ENCODE measurements at places on chromosomes 2 and 18. TPM values are rescaled to one million over a fixed set of nuclear protein-coding genes. Genes with fewer than 3 reads are reported as not detected.

GRCh38 chr2:209638346-209638745 lies 133.3 kb upstream of the UNC80 start:
- no peak overlapping the region for H3K27ac ChIP-seq
- H3K4me3 ChIP-seq = no peak overlapping the region
- DNase-seq = no peak

GRCh38 chr2:25726522-25726921 lies 53.1 kb upstream of the DTNB start:
- no peaks in the 10 kb centered on the region for H3K27me3 ChIP-seq
- H3K27ac ChIP-seq = no peak overlapping the region
- H3K36me3 ChIP-seq = no peaks in the 10 kb centered on the region
- no peak for DNase-seq

DNA sequence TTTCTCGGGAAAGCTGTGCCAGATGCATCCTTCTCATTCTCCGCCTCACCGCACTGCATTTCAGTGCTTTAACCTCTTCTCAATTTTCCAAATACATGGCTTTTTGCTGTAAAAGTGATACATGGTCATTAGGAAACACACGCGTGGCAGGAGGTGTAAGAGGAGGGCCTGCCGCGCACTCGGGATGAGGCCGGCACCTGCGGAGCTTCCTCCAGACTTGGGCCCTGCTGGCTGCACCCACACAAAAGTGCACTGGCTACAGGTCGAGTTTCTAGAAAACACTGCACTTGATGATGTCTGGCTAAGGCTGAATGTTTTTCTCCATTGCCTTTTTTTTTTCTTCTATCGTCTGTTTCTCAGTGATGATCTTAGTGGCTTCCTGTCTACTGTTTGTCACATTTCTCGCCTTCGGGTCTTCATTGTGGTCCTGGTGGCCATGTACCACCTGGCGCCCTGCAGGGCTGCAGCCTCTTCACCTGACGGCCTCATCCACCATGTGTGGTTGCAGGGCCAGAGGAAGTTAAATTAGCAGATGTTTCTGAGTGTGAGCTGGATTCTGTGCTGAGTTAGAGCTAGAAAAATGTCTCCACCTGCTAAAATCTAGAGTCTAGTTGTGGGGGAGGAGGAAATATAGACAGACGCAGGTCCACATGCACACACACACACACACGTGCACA lies 7.6 kb downstream of the KCNG2 start:
- H3K4me1 ChIP-seq = no peaks in the 10 kb centered on the region
- no peak overlapping the region for H3K27ac ChIP-seq
- DNase-seq = no peak
- no peak overlapping the region for H3K4me3 ChIP-seq

DNA sequence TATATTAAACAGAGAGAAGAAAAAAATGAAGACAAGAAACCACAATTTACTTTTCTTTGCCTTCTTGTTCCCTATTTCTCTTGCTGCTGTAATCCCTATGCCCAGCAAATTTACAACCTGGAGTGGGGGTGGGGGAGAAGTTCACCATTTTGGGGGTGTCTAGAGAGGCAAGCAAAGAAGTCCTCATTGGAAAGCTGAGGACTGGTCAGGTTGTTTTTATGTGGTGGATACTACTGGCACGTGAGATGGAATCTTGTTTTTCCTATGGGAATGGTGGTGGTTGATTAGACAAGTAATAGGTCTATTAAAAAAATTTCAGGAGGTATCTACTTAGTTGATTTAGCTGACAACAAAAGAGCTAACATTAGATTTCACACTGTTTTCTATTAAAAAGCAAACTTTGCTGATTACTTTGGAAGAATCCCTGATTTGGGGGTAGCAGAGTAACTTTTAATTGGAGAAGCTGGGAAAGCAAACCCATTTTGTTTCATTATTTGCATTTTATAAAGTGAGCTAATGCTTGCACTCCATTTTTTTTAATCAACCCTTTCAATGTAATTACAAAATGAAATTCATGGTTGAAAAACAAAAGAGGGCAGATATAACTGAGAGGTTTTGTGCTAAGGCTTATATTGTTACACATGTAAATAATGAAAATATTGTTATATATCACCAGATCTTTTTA lies 6.0 kb downstream of the POU3F3 start:
- peaks cover 19% of the 10 kb centered on the region for H3K4me1 ChIP-seq
- no peak overlapping the region for H3K4me3 ChIP-seq

Gene SRD5A2
- total RNA-seq = not detected

DNA sequence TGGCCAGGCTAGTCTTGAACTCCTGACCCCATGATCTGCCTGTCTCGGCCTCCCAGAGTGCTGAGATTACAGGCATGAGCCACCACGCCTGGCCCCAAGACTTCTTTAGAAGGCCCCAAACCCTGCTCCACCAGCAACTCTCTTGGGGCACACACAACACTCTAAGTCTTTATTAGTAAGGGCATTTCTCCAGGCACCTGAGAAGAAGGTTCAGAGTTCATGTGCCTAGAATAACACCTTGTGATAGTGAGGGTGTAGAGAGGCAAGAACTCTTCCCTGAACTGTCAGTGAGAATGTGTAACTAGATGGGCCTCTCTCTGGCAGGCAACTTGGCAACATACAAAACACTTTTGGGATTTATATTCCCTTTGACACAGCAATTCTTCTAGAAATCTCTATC lies 43.8 kb downstream of the SH2D6 start:
- no peak overlapping the region for H3K27ac ChIP-seq
- DNase-seq = no peak
- H3K4me3 ChIP-seq = no peak overlapping the region
- no peaks in the 10 kb centered on the region for H3K36me3 ChIP-seq
- no peaks in the 10 kb centered on the region for H3K27me3 ChIP-seq

GRCh38 chr2:225920621-225921220 lies 521.2 kb downstream of the NYAP2 start:
- no peak for DNase-seq
- H3K27ac ChIP-seq = no peak overlapping the region
- no peaks in the 10 kb centered on the region for H3K4me1 ChIP-seq
- H3K27me3 ChIP-seq = no peaks in the 10 kb centered on the region

DNA sequence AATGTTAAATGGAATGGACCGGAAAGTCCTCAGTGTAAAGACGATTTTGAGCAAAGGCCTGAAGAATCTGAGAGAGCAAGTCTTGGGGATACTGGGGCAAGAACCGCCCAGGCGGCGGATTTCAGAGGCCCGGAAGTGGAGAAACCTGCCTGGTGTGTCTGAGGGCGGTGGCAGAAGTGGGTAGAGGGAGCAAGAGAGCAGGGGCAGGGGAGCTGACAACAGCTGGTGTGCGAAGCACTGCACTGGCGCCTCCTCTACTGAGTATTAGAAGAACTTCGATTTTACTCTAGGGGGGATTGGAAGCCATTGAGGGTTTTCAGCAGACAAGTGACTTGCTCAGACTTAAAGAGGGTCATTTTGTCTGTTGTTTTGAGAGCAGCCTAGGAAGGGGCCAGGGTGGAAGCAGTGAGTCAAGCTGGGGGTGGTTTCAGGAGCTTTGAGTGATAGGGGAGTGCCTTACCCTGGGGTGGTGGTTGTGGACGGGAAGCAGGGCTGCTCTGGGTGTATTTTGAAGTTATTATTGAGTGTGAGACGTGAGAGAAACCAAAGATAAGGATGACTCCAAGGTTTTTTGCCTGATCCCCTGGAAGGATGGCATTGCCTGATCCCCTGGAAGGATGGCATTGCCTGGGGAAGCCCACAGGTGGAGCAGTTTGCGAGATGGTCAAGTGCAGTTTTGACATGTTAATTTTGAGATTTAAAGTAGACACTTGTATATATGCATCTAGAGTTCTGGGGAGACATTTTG lies 52.5 kb downstream of the ZNF236 start:
- H3K36me3 ChIP-seq = no peaks in the 10 kb centered on the region
- H3K27ac ChIP-seq = no peak overlapping the region
- no peaks in the 10 kb centered on the region for H3K4me1 ChIP-seq
- H3K27me3 ChIP-seq = no peaks in the 10 kb centered on the region

GRCh38 chr18:22494771-22495170 lies 77.1 kb upstream of the CTAGE1 start:
- no peaks in the 10 kb centered on the region for H3K27me3 ChIP-seq
- H3K4me3 ChIP-seq = no peak overlapping the region
- no peaks in the 10 kb centered on the region for H3K36me3 ChIP-seq
- no peak for DNase-seq
- no peak overlapping the region for H3K27ac ChIP-seq

- H3K27ac ChIP-seq = no peak overlapping the region
- peaks cover 62% of the 10 kb centered on the region for H3K36me3 ChIP-seq
- no peak overlapping the region for H3K4me3 ChIP-seq
- DNase-seq = peak; percentile 17
- no peaks in the 10 kb centered on the region for H3K4me1 ChIP-seq
These were observed 89.3 kb downstream of the TRIP12 start for GRCh38 chr2:229832510-229832898.

Gene ANKRD44
- total RNA-seq = 24.8 TPM

GRCh38 chr2:31654241-31654640 lies 73.5 kb upstream of the SRD5A2 start:
- H3K27ac ChIP-seq = no peak overlapping the region
- H3K27me3 ChIP-seq = no peaks in the 10 kb centered on the region
- H3K36me3 ChIP-seq = no peaks in the 10 kb centered on the region
- DNase-seq = no peak
- H3K4me1 ChIP-seq = no peaks in the 10 kb centered on the region

Gene OTOF
- not detected for total RNA-seq

- H3K4me3 ChIP-seq = no peak overlapping the region
- no peaks in the 10 kb centered on the region for H3K27me3 ChIP-seq
- DNase-seq = peak; percentile 36
- H3K36me3 ChIP-seq = peaks cover 72% of the 10 kb centered on the region
- H3K27ac ChIP-seq = no peak overlapping the region
These were observed 10.9 kb downstream of the FEZ2 start for GRCh38 chr2:36587101-36587500.

DNA sequence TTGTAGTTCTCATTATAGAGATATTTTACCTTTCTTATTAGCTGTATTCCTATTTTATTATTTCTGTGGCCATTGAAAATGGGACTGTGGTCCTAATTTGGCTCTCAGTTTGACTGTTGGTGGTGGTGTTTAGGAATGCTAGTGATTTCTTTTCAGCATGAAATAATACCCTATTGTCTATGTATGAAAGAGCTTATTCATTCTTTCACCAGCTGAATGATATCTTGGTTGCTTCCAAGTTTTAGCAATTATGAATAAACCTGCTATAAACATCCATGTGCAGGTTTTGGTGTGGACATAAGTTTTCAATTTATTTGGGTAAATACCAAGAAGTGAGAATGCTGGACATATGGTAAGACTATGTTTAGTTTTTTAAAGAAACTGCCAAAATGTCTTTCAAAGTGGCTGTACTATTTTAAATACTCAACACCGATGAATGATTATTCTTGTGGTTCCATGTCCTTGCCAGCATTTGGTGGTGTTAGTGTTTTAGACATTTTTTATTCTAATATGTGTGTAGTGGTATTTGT lies 501.6 kb upstream of the GYPC start:
- no peaks in the 10 kb centered on the region for H3K36me3 ChIP-seq
- no peaks in the 10 kb centered on the region for H3K27me3 ChIP-seq
- no peaks in the 10 kb centered on the region for H3K4me1 ChIP-seq
- H3K4me3 ChIP-seq = no peak overlapping the region
- no peak overlapping the region for H3K27ac ChIP-seq

- no peaks in the 10 kb centered on the region for H3K27me3 ChIP-seq
- H3K36me3 ChIP-seq = no peaks in the 10 kb centered on the region
- no peak overlapping the region for H3K27ac ChIP-seq
- H3K4me3 ChIP-seq = no peak overlapping the region
- DNase-seq = no peak
- H3K4me1 ChIP-seq = no peaks in the 10 kb centered on the region
These were observed 40.4 kb upstream of the C1D start for GRCh38 chr2:68103030-68103708.

GRCh38 chr2:112048887-112049286 lies 6.2 kb upstream of the TMEM87B start:
- H3K27ac ChIP-seq = no peak overlapping the region
- H3K36me3 ChIP-seq = no peaks in the 10 kb centered on the region
- no peak for DNase-seq
- no peaks in the 10 kb centered on the region for H3K27me3 ChIP-seq
- peaks cover 13% of the 10 kb centered on the region for H3K4me1 ChIP-seq

Gene C2orf80
- total RNA-seq = not detected

- peaks cover 6% of the 10 kb centered on the region for H3K4me1 ChIP-seq
- no peak overlapping the region for H3K4me3 ChIP-seq
These were observed 13.1 kb upstream of the ROCK2 start for GRCh38 chr2:11357428-11357972.

GRCh38 chr2:239927424-239927981 lies 97.6 kb downstream of the NDUFA10 start:
- H3K4me3 ChIP-seq = no peak overlapping the region
- no peak overlapping the region for H3K27ac ChIP-seq
- no peak for DNase-seq
- no peaks in the 10 kb centered on the region for H3K4me1 ChIP-seq
- no peaks in the 10 kb centered on the region for H3K27me3 ChIP-seq
- no peaks in the 10 kb centered on the region for H3K36me3 ChIP-seq

GRCh38 chr2:96756788-96757476 lies 3.8 kb upstream of the CNNM4 start:
- no peak overlapping the region for H3K4me3 ChIP-seq
- H3K27me3 ChIP-seq = no peaks in the 10 kb centered on the region
- H3K4me1 ChIP-seq = peaks cover 28% of the 10 kb centered on the region

- H3K36me3 ChIP-seq = no peaks in the 10 kb centered on the region
- H3K4me1 ChIP-seq = peaks cover 63% of the 10 kb centered on the region
- H3K27me3 ChIP-seq = no peaks in the 10 kb centered on the region
- DNase-seq = no peak
These were observed 335 bp downstream of the TRAK2 start for GRCh38 chr2:201450954-201451291.

Gene BMP10
- not detected for total RNA-seq

- no peaks in the 10 kb centered on the region for H3K27me3 ChIP-seq
- no peaks in the 10 kb centered on the region for H3K4me1 ChIP-seq
- H3K4me3 ChIP-seq = no peak overlapping the region
- H3K36me3 ChIP-seq = no peaks in the 10 kb centered on the region
- H3K27ac ChIP-seq = no peak overlapping the region
These were observed 288.3 kb upstream of the FN1 start for GRCh38 chr2:215724146-215724545.

DNA sequence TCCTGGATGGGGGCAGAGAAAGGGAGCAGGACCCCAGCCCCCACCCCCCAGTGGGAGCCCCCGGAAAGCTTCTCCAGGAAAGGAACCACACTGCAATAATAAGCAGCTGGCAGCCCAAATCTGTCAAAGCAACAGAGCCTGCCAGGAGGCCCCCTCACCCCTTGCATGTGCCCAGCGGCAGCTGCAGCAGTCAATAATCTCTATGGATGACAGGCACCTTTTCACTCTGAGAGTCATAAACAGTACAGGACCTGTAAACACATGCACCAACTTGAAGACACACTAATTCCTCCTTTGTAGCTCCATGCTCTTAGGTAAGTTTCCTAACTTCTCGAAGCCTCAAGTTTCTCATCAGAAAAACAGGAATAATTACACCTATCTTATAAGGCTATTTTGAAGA lies 26.2 kb upstream of the KDM3A start:
- no peak overlapping the region for H3K27ac ChIP-seq
- H3K4me1 ChIP-seq = no peaks in the 10 kb centered on the region
- DNase-seq = peak; percentile 35
- H3K4me3 ChIP-seq = no peak overlapping the region
- no peaks in the 10 kb centered on the region for H3K36me3 ChIP-seq

- no peak for DNase-seq
- no peaks in the 10 kb centered on the region for H3K4me1 ChIP-seq
- H3K27ac ChIP-seq = no peak overlapping the region
- H3K36me3 ChIP-seq = no peaks in the 10 kb centered on the region
- no peak overlapping the region for H3K4me3 ChIP-seq
- peaks cover 14% of the 10 kb centered on the region for H3K27me3 ChIP-seq
These were observed 63.7 kb upstream of the BCL2L11 start for GRCh38 chr2:111057045-111057444.

Gene GAREM1
- total RNA-seq = 56.6 TPM

Gene ITGA4
- 48.4 TPM for total RNA-seq

Gene RIT2
- total RNA-seq = not detected

Data from stomach (tissue), 19 donors.